Cardiac fibroblast (primary cell): ENCODE measurements at places on chromosomes 3 and 15.

DNA sequence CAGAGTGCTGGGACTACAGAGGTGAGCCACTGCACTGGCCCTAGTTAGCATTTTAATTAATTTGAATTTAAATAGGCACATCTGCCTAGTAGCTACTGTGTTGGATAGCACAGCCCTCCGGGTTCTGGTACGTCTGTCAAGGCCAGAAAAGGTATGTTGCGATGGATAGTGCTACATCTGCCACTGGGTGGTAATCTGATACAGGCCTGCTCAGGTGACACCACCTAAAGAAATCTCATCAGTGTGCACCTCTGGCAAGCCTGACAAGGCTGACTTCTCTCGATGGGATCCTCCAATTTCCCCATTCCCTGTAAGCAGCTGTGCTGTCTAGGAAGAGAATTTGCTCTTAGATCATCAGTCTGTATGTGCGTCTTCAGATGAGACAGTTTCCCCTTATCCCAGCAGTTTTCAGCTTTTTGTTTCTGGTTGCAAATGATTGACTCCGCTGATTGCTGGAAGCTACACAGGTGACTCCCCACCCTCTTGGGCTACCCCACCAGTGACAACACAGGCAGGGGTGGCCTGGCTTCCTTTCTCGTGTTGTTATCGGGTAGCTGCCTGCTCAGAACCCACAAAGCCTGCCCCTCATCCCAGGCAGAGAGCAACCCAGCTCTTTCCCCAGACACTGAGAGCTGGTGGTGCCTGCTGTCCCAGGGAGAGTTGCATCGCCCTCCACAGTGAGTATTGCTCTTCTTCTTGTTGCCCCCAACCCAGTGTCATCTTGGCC is at the start of gene CCR9:
CCR9 (plus strand) TSS at position 565 of the 727 bp plus-strand sequence. CDS start 8,391 bp downstream, outside the sequence.
- no peak for DNase-seq

- peak; percentile 80 for DNase-seq
Observed at GRCh38 chr15:67130673-67131601, 65.5 kb downstream of the SMAD3 start.

- DNase-seq = peak; percentile 23
Observed at GRCh38 chr3:112056451-112056929, 22.0 kb downstream of the TMPRSS7 start.

- peak; percentile 67 for DNase-seq
Observed at GRCh38 chr3:156187146-156187769, 66.9 kb downstream of the KCNAB1 start.

DNA sequence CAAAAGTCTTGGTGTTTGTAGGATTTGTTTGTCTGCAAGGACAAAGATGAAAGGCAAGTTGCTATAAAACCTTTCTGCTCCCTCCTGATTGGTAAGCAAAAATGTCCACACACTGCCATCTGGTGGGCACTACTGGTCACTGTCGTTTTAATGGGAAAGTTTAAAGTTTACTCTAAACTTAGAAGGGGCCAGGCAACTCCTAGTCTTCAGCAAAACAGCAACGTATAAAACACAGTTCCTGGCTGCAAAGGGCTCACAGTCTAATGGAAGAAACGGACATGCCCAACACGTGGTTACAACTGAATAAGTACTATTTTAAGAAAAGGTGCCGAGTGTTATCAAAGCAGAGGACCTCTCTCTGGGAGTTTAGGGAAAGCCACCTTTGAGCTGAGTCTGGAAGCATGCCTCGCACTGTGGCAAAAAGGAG is 23.7 kb upstream of the TPRG1 start:
- DNase-seq = peak; percentile 78

- no peak for DNase-seq
Observed at GRCh38 chr3:43854283-43854682, 163.5 kb downstream of the ABHD5 start.

DNA sequence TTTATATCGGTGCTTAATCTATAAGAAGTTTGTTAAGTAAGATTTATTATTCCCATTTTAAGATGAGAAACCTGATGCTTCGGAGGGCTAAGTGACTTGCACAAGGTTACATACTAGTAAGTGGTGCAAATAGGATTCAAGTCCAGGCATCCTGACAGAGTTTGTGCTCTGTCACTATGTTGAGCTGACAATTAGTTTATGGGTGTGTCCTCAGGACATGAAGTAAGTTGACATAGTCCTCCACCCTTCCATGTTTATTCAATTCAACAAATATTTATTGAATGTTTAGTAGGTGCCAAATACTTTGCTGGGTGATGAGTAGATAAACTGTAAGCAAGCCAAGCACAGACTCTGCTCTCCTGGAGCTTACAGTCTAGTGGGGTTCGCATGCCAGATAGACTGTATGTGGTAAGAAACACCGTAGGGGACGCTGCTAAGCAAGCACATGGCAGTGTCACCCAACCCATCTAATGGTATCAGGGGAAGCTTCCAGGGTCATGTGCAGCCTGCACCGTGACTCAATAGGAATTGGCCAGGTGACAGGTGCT is 342.7 kb upstream of the SATB1 start:
- no peak for DNase-seq

DNA sequence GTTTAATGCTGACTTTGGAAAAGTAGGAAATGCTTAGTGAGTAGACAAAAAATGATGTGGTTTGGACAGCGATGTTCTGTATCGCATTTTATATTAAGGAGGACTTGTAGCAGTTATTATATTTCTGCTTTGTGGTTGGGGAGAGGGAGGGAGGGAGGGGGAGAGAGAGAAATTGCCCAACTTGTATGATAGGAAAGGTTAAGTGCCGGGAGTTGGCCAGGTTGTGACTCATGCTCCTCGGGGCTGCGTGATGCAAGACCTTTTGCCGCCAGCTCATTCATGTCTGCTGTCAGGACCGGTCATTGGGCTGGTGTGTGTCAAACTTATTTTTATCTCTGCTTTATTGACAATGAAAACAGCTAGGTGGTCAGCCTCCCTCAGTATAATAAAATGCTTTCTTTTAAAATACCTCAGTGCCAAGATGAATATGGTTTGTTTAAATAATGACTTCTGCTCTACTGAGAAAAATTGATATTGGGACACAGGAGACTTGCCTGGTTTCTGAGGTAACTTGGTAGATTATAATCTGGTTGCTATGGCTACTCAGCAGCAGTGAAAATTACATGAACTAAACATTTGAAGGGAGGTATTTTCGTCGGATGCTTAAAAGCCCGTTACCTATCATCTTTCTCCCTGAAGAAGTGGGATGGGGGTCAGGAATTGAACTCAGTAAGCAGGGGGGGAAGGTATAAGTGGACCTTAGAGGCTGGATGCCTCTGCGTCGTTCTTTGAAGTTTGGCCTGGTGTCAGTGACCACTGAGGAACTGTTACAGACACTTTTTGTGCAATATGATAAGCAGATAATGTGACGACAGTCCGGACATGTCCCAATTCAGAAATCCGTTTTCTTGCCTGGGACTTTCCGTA is 90.7 kb downstream of the FNDC3B start:
- peak; percentile 100 for DNase-seq
